Kidney tubule cell (primary cell): ENCODE measurements at places on chromosomes 16 and 17.

DNA sequence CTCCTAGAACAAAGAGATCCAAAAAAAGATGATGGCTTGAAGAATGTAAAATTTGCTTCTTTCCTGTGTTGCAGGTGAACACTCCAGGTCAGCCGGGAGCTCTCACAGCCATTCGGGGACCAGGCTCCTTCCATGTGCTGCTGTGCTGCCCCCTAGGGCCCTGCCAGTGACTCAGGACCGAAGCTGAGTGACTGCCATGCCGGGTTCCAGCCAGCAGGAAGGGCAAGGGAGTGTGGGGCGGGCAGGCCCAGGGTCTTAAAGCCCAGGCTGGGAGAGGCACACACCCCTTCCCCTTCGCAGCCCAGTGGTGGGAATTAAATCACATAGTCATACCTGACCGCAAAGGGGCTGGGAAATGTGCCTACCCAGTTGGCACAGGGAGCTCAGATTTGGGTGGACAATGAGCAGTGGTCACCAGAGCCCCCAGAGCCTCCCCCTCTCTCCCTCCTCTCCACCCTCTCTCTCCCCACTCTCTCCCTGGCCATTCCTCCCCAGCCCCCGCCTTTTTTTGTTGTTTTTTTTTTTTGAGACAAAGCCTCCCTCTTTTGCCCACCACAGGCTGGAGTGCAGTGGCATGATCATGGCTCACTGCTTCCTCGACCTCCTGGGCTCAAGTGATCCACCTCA lies 11.5 kb downstream of the EPOP start:
- peak; percentile 74 for DNase-seq

DNA sequence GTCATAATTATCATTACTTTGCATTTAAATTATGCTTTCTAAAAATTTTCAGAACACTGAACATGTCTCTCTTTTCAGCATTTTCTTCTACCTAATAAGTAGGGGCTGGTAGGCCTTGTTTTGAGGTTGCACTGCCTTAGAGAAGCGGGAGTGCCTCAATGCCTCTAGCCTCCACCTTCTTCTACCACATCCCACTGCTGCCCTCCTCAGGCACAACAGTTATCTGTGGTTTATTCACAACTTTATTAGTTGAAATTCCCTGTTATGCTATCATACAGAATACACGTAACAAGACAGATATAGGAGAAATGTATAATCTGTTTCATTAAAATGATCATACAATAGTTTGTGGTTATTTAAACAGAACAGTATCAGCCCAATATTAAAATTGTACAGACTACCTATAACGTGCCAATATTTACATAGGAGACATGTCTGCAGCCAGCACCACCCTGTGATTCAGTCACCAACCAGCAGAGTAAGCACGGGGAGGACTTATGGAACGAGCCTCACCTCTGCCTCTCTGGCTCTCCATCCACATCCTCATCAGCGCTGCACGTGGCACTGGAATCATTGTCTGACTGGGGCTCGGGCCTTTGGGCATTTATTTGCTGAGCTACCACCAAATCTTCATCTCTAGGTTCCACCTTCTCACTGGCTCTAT lies 101.2 kb downstream of the TTC19 start:
- DNase-seq: no peak

DNA sequence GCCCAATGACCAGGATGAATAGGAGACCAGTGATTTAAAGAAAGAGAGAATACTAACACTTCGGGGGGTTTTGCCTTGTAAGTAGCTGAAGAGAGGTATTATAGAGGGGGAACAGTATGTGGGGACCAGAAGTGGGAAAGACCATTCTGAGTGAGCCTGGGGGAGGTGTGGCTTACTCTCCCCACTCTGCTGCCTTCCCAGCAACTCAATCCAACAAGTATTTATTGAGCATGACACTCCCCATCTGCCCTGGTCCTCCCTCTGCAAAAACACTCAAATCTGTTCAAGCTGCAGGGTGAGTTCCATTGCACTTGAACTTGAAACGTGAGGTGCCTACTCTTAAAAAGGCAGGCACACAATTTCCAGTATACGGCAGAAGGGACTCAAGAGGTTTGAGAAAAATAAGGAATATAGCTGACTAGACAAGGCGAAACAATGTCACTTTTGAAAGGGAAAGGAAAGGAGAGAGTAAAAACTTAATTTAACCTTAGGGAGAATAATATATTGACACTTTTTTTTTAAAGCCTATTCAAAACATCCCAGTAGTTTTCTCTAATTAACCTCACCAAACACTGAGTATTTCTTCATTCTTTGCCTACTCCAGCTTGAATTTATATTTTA lies 8.2 kb downstream of the FAM117A start:
- no peak for DNase-seq

GRCh38 chr16:46756772-46757171 lies 8.6 kb upstream of the MYLK3 start:
- DNase-seq: no peak

GRCh38 chr16:79658301-79659033 lies 57.9 kb upstream of the MAF start:
- DNase-seq: peak; percentile 86

DNA sequence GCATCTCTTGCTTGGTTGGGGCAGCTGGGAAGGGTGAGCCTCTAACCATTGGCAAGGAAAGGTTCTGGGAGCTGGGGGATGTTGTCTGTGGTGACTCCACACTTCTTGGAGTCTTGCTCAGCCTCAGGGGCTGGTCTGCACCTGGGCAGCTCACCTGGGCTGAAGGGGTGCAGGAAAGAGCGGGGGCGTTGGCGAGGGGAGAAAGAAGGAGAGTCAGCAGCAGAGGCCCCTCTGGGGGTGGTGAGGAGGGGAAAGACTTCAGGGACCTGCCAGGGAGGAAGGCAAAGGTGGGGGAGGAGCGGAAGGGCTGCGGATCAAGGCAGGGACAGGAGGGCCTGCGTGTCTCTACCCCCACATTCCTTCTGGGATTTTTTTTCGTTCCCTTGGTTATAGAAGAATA lies 47.7 kb downstream of the CCDC42 start:
- DNase-seq: no peak

GRCh38 chr16:75801307-75801706 lies 75.0 kb upstream of the CPHXL start:
- DNase-seq: no peak

- no peak for DNase-seq
Observed at GRCh38 chr16:28025631-28026030, 37.9 kb downstream of the GSG1L start.

- DNase-seq: peak; percentile 13
Observed at GRCh38 chr17:54982399-54982798, 13.8 kb downstream of the STXBP4 start.

GRCh38 chr17:45248132-45248957 lies 13.5 kb downstream of the SPATA32 start:
- peak; percentile 77 for DNase-seq

DNA sequence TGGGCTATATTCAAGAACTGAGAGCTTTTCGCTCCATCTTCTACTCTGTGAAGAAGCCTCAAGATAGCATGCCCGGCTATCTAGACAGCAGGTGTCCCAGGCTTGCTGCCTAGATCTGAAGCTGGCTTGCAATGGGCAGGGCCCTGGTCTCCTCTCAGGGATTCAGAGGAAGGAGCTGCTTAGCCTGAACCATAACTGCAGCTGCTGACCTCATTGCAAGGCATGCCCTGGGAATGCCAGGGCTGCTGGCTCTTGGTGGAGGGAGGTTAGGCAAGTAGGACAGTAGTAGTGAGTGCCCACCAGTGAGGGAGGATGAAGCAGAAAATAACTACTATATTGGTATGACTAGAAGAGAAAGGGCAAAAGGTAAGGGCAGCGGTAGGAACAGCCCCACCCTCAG lies 21.3 kb upstream of the SLC35B1 start:
- DNase-seq: no peak

DNA sequence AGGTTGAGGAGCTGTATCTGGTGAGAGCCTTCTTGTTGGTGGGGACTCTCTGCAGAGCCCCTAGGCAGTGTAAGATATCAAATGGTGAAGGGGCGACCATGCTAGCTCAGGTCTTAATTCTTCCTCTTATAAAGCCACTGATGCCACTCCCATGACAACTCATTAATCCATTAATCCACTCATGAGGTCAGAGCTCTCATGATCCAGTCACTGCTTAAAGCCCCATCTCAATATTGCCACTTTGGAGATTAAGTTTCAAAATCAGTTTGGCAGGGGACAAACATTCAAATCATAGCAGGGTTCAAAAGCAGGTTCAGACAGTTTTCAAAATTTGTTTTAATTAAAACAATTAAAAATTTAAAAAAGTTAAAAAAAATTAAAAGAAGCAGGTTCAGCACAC lies 13.1 kb upstream of the SPECC1 start:
- DNase-seq: no peak

DNA sequence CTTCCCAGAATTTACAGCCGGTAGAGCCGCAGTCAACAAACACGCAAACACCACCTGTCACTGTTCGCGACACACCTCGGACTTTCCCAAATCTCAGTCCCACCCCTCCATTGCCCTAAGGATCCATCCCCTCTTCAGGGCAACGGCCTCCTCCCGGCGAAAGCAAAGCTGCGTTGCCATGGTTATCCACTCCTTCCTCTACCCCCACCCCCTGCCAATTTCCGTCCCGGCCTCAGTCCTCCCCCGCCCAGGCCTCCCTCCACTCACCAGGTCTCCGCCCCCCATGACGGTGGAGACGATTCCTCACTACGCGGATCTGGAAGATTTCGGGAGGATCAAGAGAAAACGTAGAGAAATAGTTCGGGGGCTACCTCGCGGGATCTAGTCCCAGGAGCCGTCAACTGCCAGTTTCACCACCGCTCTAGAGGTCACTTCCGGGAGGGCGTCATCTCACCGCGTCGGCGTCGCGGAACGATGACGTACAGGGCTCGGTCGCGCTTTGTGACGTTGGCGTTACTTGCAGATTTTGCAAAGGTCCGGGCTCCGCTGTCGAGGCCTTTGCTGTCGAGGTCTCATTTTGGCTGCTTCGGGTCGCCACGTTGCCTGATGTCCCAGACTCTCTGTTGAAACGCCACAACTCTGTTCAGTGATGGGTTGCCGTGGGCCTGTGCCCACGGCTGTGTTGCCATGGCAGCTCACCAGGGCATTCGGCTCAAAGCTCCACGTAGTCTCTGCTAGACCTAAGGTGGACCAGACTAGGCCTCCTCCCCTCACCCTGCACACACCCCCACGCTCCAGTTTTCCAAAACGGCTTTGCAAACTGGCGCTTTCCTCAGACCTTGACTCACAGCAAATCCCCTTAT lies at the start of gene CWC25:
CWC25 (minus strand) TSS at position 423 of the 863 bp plus-strand sequence; CDS start at position 285, 138 bp downstream.
- peak; percentile 95 for DNase-seq
